Pons (tissue), 1 donor: ENCODE measurements at places on chromosomes 3 and 15.
A peak's percentile ranks its signal among the peaks of the same experiment; 100 is the strongest.

- peak; percentile 44 for DNase-seq
Observed at GRCh38 chr3:58581328-58582091, 4.3 kb upstream of the FAM107A start.

- no peak for DNase-seq
Observed at GRCh38 chr3:146154995-146155394, 6.0 kb downstream of the PLOD2 start.

- DNase-seq: peak; percentile 87
Observed at GRCh38 chr3:65597226-65597951, 441.3 kb downstream of the MAGI1 start.

DNA sequence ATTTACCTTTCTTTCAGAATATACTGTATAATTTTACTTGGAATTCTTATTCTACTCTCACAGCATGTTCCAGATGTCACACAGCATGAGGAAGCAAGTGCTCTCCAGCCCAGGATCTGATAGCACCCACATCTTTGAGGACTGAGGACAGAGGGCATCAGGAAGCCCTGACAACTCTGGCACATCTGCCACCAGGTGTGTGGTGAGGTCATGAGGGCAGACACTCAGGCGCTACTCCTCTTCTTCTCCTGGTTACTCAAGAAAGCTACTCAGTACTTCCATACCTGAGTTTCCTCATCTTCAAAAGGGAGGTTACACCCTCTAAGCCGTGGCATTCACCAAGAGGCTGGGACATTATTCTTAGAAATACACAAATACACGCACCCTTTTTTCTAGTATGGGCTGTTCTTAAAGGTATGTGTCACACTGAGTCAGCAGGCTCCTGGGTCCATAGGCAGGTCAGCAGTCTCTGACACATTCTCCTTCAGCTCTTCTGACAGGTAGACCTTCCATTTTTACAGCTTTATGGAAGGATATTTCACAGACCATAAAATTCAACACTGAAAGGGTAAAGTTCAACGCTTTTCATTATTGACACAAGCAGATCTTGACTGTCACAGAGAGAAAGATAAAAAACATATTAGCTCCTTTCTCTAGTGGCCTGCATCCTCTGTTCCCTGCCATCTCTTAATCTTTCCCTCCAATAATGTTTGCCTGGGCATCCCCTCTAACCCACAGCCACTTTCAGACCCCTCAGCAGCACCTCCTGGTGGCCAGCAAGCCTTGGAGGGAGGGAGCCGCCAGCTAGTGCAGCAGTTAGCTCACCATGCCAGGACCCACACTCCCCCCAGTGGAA, 103.2 kb upstream of the TJP1 start:
- no peak for DNase-seq

- DNase-seq: peak; percentile 1
Observed at GRCh38 chr15:49748791-49749190, 127.9 kb downstream of the DTWD1 start.

- DNase-seq: no peak
Observed at GRCh38 chr15:70127770-70128413, 30.2 kb upstream of the TLE3 start.

GRCh38 chr15:80240276-80240675, 11.7 kb downstream of the CTXND1 start:
- no peak for DNase-seq
